ENCODE measurements at places on chromosomes 12 and 14.
A peak's percentile ranks its signal among the peaks of the same experiment; 100 is the strongest.

GRCh38 chr12:6757028-6757690, 4.2 kb upstream of the MLF2 start:
- H3K27me3 ChIP-seq, result peaks cover 4% of the 10 kb centered on the region
- H3K36me3 ChIP-seq, result peaks cover 2% of the 10 kb centered on the region
- no peak overlapping the region for H3K27ac ChIP-seq
- DNase-seq, result no peak
- no peak overlapping the region for H3K4me3 ChIP-seq

DNA sequence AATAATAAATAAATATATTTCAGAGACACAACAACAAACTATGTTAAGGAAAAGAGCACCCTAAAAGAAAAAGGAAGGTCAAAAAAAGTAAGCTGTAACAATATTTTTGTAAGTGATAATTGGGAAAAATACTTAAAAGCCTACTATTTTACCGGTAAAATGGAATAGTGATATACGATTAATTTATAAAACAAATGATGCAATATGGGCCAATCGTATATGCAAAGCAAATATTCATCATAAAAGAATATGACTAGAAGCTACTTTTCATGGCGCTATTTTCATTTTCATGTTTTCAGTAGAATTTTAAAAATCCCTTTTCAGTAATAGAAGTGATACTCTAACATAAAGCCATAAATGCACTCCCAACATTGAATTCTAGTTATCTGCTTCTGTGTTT, 131.0 kb upstream of the AMIGO2 start:
- H3K27me3 ChIP-seq, result no peaks in the 10 kb centered on the region
- no peak for DNase-seq
- H3K27ac ChIP-seq, result no peak overlapping the region
- no peaks in the 10 kb centered on the region for H3K36me3 ChIP-seq

DNA sequence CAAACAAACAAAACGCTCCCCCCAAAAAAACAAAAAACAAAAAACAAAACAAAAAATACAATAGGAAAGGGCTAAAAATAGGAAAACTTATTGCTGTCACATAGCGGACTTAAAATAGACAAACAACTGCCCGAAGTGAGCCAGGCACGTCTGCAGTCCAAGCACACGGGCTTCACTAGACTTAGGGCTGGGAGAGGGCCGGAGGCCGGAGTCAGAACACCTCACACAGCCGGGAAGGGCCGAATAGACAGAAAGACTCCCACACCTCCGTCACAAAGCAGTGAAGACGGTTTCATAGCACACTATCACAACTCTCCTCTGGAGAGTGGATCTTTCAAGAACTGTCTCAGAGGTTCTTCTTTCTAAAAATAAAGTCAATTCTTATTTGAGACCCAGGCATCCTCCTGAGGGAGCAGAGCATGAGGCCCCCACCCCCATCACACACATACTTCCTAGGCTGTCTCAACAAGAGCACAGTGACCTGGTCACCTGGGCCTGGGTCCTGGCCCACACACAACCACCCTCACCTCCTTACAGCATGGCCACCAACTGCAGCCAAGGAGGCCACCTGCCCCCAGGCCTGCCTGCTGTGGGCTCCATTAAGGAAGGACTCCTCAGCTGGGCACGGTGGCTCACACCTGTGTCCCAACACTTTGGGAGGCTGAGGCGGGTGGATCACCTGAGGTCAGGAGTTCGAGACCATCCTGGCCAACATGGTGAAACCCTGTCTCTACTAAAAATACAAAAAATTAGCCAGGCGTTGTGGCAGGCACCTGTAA, 6.7 kb downstream of the BAG5 start:
- no peaks in the 10 kb centered on the region for H3K27me3 ChIP-seq
- peaks cover 10% of the 10 kb centered on the region for H3K36me3 ChIP-seq
- H3K4me1 ChIP-seq, result peaks cover 3% of the 10 kb centered on the region
- peak overlapping the region; percentile 21 for H3K27ac ChIP-seq
- no peak for DNase-seq
- no peak overlapping the region for H3K4me3 ChIP-seq

DNA sequence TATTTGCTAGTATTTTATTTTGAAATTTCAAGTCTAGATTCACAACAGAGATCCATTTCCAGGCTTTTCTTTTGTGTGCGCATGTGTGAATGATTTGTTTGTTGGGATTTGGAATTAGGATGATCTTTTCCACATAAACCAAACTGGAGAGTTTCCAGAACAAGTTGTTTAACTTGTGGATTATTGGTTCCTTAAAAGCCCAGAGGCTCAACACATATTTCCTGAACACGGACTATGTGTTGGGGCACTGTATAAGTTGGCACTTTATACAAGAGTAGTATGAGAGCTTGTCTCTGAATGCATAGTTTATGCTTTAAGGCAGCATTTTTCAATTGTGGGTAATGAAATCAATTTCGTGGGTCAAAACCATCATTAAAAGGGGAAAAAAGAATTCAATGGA, 67.3 kb upstream of the FUT8 start:
- H3K4me1 ChIP-seq, result peaks cover 4% of the 10 kb centered on the region
- no peak for DNase-seq
- H3K27ac ChIP-seq, result no peak overlapping the region
- no peaks in the 10 kb centered on the region for H3K36me3 ChIP-seq
- H3K27me3 ChIP-seq, result peaks cover 43% of the 10 kb centered on the region

GRCh38 chr12:52687497-52688385, 7.5 kb upstream of the KRT1 start:
- no peaks in the 10 kb centered on the region for H3K36me3 ChIP-seq
- peaks cover 6% of the 10 kb centered on the region for H3K4me1 ChIP-seq
- no peak for DNase-seq
- peaks cover 85% of the 10 kb centered on the region for H3K27me3 ChIP-seq

- no peaks in the 10 kb centered on the region for H3K4me1 ChIP-seq
- H3K27ac ChIP-seq, result no peak overlapping the region
- peaks cover 27% of the 10 kb centered on the region for H3K27me3 ChIP-seq
- no peak overlapping the region for H3K4me3 ChIP-seq
- DNase-seq, result no peak
These were observed 140.6 kb upstream of the PRMT8 start for GRCh38 chr12:3350432-3350831.

- peaks cover 11% of the 10 kb centered on the region for H3K4me1 ChIP-seq
- peaks cover 47% of the 10 kb centered on the region for H3K27me3 ChIP-seq
- H3K36me3 ChIP-seq, result no peaks in the 10 kb centered on the region
- DNase-seq, result no peak
These were observed 70.8 kb downstream of the FBXL14 start for GRCh38 chr12:1523558-1524050.

DNA sequence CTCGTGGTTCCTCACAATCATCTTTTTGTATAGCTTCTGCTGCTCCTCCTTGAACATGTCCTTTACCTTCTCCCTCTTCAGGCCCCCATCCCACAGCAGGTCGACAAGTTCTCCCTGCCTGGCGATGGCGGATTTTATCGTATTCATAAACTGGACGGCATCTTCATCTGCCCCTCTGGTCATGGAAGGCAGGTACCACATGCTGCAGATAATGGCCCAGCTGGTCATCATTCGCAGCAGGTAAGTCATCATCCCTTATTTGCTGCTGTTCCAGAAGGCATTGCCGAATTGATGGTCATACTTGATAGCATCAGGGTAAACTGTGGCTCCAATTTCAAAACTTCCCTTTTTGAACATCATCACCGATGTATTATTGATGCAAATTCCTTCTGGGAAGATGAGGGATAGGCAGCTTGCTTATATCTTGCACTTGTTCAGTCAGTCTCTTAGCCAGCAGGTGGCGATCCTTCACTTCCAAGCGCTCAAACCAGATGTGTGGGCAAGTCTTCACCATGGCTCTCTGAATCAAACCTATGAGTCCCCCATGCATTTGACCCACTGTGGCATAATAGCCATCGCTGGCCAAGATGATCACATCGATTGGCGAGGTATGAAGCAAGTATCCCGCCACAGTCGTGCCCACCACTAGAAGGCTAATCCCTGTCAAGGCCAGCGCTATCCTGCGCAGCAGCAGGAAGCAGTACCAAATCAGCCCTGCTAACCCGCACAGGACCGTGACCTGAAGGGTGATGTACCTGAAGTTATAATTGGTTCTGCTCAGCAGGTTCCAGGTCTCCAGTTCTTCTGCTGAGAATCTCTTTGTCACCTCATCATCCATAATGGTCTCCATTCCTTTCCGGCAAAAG, 381.5 kb upstream of the STXBP6 start:
- H3K27me3 ChIP-seq, result no peaks in the 10 kb centered on the region
- H3K4me3 ChIP-seq, result no peak overlapping the region
- no peaks in the 10 kb centered on the region for H3K36me3 ChIP-seq

- no peak overlapping the region for H3K4me3 ChIP-seq
- no peaks in the 10 kb centered on the region for H3K36me3 ChIP-seq
- H3K27ac ChIP-seq, result no peak overlapping the region
- DNase-seq, result no peak
- H3K27me3 ChIP-seq, result peaks cover 27% of the 10 kb centered on the region
These were observed 24.8 kb upstream of the TMEM132D start for GRCh38 chr12:129928643-129929042.

DNA sequence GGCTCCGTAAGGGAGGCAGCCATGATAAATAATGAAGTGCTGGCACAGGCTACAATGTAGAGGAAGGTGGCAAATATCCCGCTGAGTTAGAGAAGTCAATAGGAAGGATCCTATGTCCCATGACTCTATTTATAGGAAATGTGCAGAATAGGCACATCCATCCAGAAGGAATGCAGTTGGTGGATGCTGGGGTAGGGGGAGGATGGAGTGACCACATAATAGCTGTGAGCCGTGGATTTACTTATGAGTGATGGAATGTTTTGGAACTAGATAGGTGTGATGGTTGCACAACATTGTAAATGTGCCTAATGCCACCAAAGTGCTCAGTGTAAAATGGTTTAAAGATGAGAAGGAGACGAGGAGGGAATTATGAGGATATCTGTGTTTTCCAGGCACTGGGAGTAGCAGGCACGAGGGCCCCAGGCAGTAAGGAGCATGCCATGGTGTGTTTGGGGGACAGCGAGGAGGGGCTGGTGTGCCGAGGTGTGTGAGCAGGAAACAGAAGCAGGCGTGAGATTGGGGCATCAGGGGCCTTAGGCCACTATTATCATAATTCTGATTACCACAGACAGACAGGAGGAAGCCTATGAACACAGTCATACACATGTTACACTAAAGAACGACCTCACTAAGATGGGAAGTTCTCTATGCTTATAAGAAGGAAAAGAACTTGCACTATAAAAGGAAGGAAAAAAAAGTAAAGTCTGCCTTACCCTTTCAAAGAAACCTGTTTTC, 837.3 kb upstream of the TMEM132C start:
- H3K27ac ChIP-seq, result no peak overlapping the region
- peaks cover 3% of the 10 kb centered on the region for H3K4me1 ChIP-seq
- H3K4me3 ChIP-seq, result no peak overlapping the region
- no peak for DNase-seq
- peaks cover 10% of the 10 kb centered on the region for H3K27me3 ChIP-seq

DNA sequence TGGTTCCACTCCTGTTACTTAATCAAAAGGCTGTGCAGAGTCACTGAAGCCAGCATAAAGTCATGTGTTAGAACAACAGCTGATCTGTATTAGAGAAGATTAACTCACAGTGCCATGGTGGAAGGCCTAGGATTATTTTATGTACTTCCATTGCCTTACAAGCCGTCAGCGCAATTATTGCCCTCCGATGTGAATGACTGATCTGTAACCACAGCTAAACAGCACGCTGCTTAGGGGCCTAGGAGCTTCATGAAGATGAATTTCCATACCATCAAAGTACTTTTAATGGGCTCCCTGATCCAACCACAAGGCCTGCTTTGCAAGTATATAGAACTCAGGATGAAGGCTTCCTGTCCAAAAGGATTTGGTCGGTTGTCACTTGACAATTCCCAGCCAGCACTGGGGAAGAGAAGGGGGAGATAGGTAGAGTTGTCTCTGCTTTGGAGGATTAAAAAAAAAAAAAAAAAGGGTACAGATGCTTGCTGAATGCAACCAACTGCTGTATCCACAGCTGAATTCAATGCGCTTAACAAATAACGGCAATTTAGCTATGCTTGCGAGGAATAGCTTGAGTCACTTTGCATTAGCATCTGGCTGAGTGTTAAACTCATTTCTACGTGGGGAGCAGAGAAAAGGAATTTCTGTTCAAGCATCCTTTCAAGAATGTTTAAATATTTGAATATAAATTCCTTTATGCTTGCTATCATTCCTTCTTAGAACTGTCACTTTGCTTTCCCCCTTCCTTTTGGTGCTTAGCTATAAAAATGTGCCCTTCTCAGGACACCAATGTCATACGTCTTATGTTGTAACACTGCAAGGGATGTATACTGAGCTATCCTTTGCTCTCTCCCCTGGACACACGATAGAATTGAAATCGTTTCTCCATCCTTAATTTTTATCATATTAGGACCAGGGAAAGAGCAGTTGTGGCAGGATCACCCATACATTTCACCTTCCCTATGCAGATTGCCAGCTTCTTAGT, 387.8 kb downstream of the SOX5 start:
- DNase-seq, result no peak
- H3K36me3 ChIP-seq, result peaks cover 19% of the 10 kb centered on the region
- no peak overlapping the region for H3K27ac ChIP-seq
- peaks cover 17% of the 10 kb centered on the region for H3K4me1 ChIP-seq
- no peaks in the 10 kb centered on the region for H3K27me3 ChIP-seq

GRCh38 chr14:101359221-101360053, 201.9 kb upstream of the DIO3 start:
- no peaks in the 10 kb centered on the region for H3K36me3 ChIP-seq
- no peak overlapping the region for H3K4me3 ChIP-seq
- H3K4me1 ChIP-seq, result peaks cover 7% of the 10 kb centered on the region
- no peak overlapping the region for H3K27ac ChIP-seq
- DNase-seq, result no peak
- H3K27me3 ChIP-seq, result peaks cover 29% of the 10 kb centered on the region

- no peak for DNase-seq
- H3K4me1 ChIP-seq, result peaks cover 2% of the 10 kb centered on the region
- no peak overlapping the region for H3K4me3 ChIP-seq
- no peaks in the 10 kb centered on the region for H3K36me3 ChIP-seq
- no peak overlapping the region for H3K27ac ChIP-seq
These were observed 64.1 kb downstream of the ANO4 start for GRCh38 chr12:100858656-100859055.

DNA sequence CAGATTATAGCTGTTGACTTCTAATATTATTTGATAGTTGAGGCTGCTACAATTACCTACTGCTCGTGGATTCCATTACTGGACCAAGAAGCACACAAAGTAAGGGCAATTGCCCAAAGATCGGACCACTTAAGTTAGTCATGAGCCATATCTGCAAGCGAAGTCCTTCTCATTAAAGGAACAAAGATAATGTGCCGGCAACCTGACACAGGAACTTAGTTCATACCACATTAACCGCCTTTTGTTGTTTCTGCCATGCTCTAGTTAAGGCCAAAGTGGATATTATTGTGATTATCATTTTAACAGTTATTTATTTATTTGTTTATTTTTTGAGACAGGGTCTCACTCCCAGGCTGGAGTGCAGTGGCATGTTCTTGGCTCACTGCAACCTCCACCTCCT, 38.1 kb upstream of the TMED10 start:
- H3K4me3 ChIP-seq, result no peak overlapping the region
- H3K36me3 ChIP-seq, result no peaks in the 10 kb centered on the region
- no peaks in the 10 kb centered on the region for H3K4me1 ChIP-seq
- no peak for DNase-seq
- H3K27me3 ChIP-seq, result peaks cover 24% of the 10 kb centered on the region

DNA sequence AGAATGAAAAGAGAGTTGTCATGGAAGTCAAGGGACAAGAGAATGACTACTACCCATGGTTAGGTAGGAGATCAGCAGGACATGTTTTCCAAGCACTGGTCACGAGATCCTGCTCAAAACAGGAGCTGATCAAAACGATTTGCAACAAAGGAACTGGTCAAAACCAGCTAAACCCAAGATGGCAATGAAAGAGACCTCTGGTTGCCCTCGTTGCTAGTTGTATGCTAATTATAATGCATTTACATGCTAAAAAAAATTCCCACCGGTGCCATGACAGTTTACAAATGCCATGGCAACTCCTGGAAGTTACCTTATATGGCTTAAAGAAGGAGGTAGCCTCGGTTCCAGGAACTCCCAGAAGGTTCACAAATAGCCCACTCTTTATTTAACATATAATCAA, 95.0 kb upstream of the OTX2 start:
- no peak overlapping the region for H3K27ac ChIP-seq
- H3K4me1 ChIP-seq, result peaks cover 22% of the 10 kb centered on the region
- H3K36me3 ChIP-seq, result no peaks in the 10 kb centered on the region
- DNase-seq, result no peak
